ENCODE measurements at places on chromosomes 6 and 20. TPM values are rescaled to one million over a fixed set of nuclear protein-coding genes. Genes with fewer than 3 reads are reported as not detected.

DNA sequence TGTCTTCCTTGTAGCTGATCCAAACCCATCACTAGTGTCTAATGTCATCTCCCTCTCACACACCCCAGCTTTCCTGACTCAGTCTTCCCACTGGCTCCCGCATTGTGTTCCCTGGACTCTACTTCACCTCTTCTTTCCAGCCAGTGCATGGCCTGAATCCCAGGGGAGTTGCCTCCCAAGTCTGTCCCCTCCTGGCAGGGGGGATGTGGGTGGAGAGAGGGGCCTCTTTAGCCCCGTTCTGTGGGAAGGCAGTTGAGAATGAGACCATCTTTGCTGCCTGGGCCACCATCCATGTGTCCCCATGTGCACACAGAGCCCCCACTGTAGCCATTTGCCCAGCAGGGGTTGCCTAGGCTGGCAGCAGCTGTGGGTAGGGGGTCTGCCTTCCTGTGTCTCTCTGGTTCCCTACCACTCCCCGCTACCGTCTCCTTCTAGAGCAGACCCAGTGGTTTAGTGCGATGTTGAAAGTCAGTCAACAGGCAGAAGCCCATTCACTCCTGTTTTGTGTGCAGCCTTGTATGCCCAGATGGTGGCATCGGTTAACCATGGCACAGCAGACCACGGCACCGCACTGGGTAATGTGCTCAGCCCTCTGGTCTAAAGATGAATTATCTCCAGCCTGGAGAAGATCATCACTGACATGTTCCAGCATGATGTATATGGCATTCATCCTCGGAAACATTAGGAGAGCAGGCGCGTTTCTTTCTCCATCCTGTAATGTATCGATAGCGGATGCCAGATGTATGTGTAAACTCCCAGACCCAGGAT, 178.8 kb upstream of the SNX9 start:
- DNase-seq = no peak

GCM1 gene
- total RNA-seq = not detected

DNA sequence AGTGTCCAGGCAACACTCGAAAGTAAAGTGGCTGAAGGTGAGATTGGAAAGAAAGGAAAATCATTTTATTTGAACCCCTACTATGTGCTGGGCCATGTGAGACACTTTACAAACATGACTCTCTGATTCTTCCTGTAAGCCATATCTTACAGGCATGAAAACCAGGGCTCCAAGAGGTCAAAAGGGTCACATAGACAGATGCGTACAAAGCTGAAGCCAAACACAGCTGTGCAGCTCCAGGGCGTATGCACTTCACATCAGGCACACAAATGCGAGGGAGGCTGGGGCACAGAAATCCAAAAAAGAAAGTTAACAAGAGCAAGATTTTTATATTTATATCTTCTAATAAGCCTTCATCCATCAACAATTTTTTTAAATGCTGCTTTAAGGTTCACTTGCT, 176.5 kb downstream of the PHACTR1 start:
- no peak for DNase-seq

DNA sequence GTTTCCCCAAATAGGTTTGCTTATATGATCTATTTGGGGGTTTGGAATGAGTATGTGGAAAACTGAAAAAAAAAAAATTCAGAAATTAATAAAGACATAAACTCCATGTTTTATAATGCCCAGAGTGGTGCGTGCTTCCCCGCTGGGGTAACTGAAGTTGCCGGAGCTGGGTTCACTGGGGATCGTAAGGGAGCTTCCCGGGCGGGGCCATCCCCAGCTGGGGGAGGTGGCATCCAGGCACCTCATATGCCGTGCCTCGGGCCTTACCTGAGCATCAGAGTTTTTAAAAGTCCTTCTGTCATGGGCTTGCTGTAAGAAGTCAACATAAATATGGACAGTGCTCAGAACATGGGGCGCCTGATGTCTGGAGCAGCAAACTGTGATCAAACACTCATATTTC, 17.9 kb upstream of the RAMACL start:
- DNase-seq = no peak

DNA sequence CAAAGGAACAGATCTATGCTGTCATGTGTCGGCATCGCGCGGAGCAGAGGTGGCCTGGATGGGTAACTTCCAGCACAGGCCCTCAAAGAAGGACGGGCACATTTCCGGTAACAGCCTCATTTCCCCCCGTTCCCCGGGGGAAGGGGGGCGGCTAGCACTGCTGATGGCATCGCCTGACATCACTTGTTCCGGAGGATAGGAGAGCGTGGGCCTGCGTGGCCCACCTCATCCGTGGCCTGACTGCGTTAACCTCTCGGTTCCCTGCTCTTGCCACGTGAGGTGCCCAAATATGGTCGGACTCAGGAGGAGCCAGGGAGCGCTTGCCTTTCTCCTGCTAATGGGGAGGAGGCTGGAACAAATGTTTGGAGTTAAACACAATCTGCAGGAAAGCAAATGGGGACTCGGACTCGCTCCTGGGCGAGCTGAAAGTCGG, at the start of gene AKAP12:
Gene AKAP12 (plus strand): TSS at position 365 of the 433 bp plus-strand sequence. CDS start 596 bp downstream, outside the sequence.
- peak; percentile 52 for DNase-seq

DNA sequence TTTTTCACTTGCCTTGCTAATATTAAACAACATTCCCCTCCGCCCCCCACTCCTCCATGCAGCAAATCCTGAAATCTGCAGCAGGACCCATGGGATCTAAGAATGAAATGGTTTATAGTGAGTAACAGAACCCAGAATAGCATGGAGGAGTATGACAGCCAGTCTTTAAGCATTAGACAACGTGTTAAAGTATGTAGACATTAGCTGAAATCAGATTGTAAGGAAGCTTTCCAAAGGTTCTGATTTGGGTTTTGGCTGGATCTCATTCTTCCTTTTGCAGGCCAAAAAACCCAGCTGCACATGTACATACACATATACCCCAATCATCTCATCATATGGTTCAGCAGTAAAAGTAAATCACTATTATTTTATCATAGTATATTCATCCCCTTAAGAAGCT, 126.5 kb downstream of the GJA10 start:
- DNase-seq = no peak
